ENCODE measurements at places on chromosomes 7 and 10.

GRCh38 chr10:42877496-42878030 lies 95.0 kb downstream of the BMS1 start:
- no peak for DNase-seq

DNA sequence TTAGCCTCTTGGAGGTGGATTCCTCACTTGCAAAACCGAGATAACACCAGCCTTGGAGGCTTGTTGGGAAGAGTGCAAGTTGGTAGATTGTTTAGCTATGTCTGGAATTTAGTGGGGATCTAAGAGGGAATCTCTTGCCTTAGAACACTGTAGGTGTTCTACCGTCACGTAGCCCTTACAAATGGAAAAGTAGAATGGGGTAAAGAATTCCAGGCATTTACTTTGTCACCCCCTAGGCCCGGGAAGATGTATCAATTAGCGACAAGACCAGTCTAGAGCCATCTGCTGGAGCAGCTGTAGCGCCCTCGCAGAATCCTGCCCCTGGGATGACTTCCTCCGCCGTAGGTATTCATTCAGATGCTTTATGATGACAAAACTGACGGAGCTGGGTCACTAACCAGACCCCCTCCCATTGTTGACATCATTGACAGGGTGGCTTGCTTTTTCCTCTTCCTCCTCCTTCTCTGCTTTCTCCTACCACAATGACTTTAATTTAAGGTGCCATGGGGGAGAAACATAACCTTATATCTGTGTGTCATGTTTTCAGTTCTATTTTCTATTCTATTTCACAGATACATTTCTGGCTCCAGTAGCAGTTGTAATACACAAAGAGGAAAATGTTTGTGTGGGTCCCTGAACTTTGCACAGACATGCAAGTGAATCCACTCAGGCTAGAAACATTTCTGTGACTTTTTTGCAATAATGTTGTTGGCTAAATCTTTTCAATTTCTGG lies 262.6 kb upstream of the LYZL1 start:
- no peak for DNase-seq

DNA sequence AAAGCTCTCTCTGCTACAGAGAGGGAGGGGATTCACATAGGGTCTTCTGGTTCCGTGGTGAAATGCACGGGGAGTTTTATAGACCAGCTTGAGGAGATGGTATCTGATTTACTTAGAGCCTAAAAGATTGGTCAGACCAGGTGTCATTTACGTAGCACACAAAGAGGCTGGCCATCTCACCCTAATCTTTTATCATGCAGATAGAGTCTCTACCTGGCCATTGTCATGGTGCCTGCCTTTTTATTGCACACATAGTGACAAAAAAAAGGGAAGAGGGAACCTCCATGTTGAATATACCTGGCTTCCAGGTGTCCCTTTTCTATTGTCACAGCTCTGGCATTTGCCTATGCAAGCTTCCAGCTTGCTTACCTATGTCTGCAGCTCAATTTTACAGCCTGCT lies 1456.1 kb downstream of the GATA3 start:
- DNase-seq = no peak

DNA sequence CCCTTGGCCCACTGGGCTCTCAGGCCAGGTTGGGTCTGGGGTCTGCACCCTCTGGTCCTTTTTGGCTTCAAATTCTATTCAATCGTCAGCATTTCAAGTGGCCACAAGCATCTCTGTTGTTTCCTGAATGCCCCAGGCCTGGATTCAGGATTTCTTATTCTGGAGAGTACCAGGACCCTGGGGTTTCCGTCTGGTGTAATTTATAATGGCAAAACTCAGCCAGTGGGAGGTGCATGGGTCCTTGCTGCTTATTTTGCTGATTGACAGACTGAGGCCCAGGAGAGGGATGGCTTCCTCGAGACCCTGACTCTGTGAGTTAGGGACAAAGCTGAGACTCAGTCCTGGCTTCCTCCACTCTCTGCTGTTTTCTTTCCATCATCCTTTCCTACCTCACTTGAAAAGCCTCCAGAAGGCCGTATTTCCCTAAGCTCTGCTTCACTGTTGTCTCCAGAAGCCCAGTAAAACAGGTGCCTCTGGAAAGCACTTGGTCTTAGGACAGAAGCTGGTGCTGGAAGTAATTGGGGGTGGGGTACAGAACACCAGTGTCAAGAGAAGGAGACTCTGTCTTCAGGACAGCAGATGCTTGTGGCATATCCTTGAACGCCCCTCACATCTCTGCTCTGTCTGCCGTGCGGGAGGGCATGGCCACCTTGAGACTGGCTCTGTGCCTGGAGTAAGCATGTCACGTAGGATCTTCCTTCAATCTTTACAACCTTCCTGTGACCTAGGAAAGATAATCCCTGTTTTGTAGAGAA lies 39.4 kb upstream of the SH2D4B start:
- DNase-seq = no peak

GRCh38 chr10:109348324-109348723 lies 575.0 kb downstream of the XPNPEP1 start:
- DNase-seq = no peak

DNA sequence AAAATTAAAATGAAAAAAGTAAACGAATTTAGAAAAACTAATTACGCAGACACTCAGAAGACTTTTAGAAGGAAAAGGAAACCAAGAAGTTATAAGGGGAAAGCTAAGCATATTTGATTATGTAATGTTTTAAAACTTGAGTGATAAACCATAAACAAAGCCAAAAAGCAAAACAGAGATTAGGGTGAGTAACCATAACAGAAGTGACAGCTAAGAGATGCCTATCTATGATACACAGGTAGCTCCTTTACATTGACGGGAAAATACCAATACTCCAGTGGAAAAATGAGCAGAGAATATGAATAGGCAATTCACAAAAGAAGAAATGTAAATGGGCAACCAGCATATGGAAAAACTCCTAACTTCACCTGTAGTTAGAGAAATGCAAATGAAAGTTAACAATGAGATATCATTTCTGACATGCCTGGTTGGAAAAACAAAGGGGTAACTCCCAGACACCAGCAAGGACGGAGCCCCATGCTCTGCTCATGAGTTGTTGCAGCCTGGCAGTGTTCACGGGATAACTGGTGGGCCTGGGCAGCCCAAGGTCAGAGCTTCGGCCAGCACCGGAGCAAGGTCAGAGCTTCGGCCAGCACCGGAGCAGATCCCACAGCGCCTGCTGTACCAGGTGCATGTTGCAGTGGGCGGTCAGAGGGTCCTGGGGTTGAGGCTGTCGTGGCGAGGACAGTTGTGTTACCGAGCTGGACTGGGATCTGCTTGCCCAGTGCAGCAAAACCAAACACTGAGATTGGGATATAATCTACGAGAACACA lies 58.9 kb downstream of the ALOX5 start:
- no peak for DNase-seq

GRCh38 chr10:131571346-131571745 lies 259.8 kb upstream of the TCERG1L start:
- DNase-seq = no peak

DNA sequence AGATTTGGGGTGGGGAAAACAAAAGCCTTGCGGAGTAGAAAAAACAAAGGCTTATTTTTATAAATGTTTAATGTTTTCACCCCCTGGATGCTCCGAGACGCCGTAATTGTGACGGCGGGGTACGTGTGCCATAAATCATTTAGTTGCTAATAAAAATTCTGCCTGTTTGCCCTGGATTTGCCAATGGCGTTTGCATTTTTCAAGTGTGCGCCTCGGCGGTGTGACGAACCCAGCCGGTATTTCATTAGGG lies 2.5 kb upstream of the TNRC18 start:
- DNase-seq = no peak

DNA sequence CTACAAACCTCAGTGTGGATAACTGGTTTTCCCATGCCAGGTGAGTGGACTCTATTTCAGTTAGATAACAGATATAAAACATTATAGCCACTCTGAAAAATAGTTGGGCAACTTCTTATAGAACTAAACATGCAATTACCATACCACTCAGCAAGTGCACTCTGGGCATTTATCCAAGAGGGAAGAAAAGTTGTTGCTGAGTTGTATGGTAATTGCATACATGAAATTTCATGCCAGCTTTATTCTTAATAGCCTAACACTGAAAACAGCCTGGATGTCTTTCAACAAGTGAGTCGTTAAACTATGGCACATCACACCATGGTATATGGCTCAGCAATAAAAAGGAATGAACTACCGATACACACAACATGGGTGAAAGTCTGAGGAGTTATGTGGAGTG lies 10.6 kb upstream of the UPP1 start:
- DNase-seq = no peak

DNA sequence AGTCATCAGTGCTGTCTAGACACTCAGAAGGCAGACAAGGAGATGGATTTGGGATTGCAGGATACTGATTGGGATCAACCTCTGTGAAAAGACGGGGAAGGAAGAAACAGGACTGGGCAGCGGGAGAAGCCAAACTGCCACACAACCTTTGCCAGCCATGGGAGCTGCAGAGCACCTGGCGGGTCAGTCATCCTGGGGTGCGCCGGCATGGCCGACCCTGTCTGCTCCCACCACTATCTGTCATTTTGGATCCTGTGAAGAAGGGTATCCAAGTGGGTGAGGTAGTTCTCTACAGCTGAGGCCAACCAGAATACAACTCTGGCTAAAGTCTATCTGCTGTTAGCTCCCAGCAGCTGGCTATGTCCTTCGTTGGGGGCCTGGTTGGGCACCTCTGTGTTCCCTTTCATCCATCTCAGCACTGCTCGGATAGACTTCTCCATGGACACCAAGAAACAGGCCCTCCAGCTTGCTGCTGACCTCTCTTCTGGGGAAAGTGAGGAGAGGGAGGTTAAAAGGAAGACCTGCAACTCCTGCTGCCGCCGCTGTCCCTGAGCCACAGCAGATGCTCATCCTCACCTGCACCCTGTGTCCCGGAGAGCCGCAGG lies 11.7 kb upstream of the RBM17 start:
- no peak for DNase-seq

DNA sequence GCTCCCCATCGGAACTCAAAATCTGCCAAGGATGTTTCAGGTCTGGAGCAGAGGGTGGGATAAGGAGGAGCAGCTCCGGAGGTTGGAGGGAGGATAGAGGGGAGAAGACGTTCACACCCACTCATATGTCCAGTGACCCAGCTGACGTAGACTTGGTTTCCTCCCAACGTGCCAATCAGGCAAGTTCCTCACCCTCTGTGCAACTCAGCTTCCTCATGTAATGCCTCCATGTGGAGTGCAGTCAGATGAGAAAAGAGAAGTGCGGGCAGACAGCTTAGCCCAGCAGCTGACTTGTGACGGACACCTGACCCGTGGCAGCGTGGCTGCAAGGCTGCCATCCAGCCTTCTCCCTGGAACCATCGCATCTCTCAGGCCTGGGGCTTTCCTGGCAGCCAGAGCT lies 86.8 kb downstream of the NPTX2 start:
- no peak for DNase-seq

GRCh38 chr10:128210215-128211063 lies 84.2 kb upstream of the MKI67 start:
- DNase-seq = peak; percentile 63

DNA sequence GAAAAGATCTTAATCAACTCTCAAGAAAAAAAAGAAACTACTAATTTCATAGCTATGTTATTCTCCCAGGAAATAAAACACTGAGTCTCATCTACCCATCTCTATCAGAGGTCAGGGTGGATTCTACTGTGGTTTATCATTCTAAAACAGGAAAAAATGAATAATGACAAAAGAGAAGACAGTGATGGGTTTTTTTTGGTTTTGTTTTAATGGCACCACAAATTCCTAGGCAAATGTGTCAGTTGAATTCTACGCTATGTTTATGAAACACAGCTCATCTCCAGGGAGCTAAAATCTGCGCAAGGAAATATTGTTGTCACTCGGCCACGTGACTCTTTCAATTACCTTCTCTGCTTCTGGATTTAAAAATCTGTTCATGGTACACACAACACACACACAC lies 393.4 kb upstream of the SORCS1 start:
- DNase-seq = no peak

GRCh38 chr10:132145521-132146185 lies 41.1 kb upstream of the DPYSL4 start:
- DNase-seq = no peak

GRCh38 chr7:29508608-29509007 lies 55.0 kb upstream of the PRR15 start:
- no peak for DNase-seq

GRCh38 chr7:135713836-135714470 lies 14.0 kb downstream of the SLC13A4 start:
- no peak for DNase-seq

GRCh38 chr7:120988591-120989256 lies at the start of gene CPED1:
Gene CPED1 (plus strand): TSS chr7:120988711. CDS start chr7:120989622, 911 bp downstream.
- peak; percentile 5 for DNase-seq

DNA sequence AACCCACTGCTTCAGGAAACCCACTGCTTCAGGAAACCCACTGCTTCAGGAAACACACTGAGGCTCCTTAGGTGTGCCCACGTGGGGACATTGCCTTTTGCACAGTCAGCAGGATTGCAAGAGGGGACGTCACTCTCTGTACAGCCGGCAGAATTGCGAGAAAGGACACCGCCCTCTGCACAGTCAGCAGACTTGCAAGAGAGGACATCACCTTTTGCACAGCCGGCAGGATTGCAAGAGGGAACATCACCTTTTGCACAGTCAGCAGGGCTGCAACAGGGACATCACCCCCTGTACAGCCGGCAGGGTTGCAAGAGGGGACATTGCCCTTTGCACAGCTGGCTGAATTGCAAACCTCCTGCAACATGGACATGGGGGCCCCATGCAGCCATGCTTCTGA lies 407.6 kb downstream of the GLRX3 start:
- no peak for DNase-seq

DNA sequence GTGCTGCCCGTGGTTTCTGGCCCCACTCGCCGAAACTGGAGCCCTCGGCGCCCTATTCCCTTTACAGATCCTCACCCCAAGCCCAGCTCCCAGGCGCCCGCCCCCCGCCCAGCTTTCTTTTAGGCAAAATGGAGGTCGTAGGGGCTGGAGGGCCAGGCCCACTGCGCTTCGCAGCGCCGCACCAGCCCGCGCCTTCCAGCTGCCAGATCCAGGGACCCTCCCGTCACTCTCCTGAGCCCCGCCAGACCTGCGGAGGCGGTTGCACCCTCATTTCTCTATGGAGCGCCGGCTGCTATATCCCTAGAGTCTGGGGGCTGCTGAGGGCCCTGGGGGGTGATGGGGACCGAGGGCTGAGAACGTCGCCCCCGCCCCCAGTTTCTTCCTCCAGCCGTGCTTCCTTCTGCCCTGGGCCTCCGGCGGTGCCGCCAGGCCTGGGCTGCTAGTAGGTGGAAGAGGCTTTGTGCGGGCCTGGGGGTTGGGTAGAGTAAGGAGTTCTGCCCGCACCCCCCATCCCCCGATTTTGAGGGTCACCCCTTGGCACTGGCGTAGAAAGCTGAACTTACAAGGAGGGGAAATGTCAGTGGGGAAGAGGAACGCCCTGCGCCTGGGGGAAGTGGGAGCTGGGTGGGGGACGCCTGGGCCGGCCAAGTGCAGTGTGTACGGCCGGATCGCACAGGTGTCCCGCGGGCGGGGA lies 1.0 kb downstream of the GNB2 start:
- no peak for DNase-seq

DNA sequence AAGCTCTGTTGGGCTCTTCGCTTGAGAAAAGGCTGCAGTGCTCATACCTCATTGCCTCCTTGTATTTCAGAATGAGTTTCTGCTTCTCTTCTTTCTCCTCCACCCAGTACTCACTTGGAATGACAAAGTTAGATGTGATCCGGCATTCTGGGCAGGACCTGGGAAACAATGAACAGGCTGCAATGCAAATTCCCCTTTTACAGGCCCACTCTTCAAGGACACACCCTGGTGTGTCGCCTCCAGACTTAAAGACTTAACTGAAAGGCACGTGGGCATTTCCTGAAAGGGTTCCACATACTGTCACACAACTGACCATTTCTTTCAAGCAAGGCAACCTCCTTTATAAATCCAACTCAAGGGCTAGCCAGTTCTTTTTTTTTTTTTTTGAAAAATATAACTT lies 23.6 kb downstream of the MKRN1 start:
- no peak for DNase-seq

Measured in T-helper 2 cell (primary cell).